ENCODE measurements at places on chromosomes 11 and 22.

GRCh38 chr22:27240298-27241075 is 561.1 kb downstream of the MN1 start:
- DNase-seq = no peak

DNA sequence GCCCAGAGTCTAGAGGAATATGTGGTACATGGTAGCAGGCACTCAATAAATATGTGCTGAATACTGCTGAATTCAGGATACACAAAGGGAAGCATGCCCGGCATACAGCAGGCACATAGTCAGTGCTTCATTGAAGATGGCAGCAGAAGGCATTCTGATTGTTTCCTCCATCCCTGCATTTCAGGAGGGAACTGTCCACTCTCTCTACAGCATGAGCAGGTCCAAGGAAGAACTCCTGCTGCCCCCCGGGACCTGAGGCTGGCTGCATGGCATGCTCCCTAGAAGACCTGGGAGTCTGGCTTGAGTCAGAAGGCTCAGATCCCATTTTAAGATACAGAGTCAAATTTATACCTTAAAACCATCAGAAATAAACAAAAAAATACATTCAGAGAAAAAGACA is 319.3 kb upstream of the NARS2 start:
- DNase-seq = no peak

DNA sequence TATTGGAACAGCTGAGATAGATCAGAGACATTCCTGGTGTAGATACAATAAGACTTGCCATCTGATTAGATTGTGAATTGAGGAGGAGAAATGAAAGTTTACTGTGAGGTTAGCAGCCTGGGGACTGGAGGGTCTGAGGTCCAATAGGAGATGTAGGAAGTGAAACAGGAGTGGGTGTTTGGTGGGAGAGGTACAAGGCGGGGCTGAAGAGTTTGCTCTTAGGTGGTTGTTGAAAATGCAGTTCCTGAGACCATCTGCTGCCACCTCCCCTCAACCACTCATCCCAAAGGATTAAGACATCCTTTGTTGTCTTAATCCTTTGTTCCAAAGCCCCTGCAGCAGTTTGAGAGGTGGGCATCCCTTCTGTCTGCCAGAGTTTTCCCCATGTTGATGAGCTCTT is 14.8 kb downstream of the PIWIL4 start:
- DNase-seq = no peak

GRCh38 chr11:124394408-124394807 is 4.4 kb downstream of the OR8B3 start:
- DNase-seq = no peak

DNA sequence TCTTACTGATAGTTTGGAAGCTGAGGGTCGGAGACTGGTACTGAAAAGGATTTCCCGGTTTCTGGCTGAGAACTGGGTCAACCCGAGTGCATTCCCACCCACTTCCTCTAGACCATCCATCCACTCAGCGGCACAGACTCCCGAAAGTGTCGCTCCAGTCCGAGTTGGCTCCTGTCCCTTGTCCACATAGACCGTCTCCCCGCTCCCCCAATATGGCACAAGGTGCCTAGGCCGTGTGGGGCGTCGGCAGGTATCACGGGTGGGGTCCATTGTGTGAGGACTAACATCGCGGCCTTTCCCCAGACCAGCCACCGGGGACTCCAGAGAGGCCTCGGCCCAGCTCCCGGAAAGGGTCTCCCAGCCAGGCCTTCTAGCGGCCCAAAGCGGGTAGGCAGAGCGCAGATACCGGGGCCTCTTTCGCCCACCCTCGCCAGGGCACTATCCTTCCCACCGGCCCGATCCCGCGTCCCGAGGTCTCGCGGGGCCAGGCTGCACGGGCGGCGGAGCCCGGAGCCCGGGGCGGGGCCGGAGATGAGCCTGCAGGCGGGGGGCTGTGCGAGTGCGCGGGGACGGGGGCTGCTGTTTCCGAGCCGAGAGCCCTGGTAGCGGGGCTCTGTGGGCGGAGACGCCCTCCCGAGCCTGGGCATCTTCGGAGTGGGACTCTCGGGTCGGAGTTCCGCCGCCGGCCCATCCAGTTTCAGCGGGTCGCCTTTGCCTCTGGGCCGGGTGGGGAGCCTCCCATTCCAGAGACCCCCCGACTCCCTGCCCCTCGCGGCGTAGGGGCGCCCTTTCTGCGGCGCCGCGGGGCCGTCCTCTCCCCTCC is 21.1 kb downstream of the SERPINH1 start:
- DNase-seq = peak; percentile 28

DNA sequence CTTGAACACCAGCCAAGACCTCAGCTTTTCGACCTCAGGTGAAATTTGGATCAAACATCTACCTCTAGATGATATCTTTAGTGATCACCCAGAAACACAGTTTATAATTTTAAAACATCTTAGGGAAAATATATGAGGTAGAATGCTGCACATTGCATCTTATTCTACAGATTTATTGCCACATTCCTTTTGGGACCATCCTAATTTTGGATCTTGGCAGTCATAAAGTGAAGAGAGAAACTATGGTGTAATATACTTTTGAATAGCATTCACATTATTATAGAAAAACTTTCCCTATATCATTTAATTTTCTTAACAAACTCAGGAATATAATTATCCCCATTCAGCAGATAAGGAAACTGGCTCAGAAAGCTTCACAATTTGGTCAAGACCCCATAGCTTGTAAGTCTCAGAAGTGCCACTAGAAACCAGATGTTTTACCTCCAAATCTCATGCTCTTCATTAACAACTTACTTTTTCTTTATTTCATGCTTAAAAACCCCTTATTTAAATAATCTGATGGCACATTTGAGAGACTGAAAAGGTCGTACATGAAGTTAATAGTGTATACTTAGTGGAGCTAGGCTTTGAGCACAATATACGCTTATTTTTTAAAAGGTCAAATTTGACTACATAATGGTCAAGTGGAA is 199.2 kb upstream of the CTSC start:
- DNase-seq = no peak

DNA sequence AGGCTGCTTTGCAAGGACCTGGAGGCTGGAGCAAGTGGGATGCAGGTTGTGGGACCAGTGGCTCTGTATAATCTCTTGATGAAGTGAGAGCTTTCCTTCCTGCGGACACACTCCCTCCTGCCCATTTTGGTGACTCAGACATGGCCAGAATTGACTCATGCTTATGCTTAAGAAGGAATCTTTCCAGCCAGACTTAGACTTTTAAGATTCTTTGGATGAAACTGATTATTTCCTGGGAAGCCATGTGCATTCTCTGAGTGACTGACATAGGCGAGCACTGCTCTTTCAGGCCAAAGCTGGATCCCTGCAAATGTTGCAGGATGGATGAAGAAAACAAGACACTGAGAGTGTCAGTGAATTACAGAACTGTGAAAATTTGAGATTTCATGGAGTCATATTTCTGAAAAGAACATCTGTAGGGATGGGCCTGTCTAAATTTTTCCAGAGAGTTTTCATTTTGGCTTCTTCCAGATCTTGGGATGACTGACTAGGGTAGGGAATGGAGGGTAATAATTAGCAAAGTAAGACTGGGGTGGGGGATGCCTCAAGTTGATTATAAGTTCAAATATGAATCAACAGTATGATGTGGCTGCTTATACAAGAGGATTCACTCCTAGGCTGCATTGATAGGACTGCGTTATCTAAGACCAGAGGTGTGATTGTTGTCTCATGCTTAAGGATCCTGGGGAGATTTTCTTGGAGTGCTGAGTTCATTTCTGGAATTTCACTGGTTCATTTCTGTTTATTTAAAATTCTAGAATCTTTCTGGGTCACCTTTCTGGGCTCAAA is 195.8 kb downstream of the HIPK3 start:
- DNase-seq = no peak

DNA sequence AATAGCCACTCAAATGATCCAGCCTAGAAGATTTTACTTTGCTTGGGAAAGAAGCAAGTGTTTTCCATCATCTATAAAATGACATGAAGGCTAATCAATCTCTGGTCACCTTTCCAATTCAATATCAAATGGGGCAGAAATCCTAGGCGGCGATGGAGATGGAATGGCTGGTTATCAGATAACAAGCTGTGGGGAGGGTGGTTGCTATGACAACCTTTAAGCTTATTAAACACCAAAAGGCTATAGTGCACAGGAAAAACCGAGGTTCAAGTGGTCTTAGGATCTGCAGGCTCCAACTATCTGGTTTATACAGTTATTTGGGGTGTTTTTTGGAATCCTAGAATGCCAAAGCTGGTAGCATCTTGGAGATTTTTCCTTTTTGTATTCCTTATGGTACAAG is 13.9 kb upstream of the BSX start:
- DNase-seq = no peak

DNA sequence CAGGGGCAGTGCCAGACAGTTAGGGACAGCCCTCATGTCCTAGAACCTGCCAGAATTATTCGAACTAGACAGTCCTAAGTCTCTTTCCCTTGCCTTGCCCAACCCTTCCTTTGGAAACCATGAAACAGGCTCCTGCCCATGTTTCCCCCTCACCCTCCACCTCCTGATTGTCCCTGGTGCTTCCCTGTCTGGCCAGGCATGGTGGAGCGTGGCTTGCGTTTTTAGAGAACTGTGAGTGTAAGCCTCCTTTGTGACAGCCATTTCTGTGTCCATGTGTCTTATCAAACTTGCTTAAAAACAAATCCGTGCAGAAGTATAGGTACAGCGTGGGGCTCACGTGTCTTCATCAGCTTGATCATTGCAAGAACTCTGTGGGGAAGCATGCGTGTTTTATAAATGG is 54.9 kb downstream of the MPPED1 start:
- no peak for DNase-seq

GRCh38 chr11:103257360-103257759 is 148.1 kb downstream of the DYNC2H1 start:
- no peak for DNase-seq

DNA sequence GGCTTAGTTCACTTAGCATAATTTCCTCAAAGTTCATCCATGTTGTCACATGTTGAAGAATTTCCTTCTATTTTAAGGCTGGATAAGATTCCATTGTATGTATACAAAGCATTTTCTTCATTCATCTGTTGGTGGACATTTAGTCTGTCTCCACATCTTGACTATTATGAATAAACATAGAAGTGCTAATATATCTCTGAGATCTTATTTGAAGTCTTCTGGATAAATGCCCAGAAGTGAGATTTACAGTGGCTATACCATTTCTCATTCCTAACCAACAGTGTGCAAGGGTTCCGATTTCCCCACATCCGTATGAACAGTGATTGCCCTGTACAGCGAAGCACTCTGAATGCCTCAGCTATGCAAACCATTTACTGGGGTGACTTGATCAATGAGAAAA is 6.6 kb upstream of the ZFTA start:
- DNase-seq = no peak

DNA sequence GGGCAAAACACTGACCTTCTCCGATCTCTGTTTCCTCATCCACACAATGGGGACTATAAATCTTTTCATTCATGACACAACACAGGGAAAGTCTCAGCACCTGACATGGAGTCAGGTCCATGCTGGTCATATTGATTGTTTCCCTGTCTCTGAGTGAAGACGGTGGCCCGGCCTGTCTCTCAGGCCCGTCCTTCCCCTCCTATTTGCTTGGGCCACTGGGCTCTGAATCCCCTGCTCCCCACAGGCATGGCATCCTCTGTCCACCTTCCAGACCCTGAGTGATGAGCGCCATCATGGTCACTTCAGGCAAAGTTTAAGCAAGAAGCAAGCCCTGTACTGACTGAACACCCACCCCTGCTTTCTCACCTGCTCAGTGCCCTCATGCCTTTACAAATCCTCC is 113.3 kb upstream of the ALX4 start:
- DNase-seq = no peak

DNA sequence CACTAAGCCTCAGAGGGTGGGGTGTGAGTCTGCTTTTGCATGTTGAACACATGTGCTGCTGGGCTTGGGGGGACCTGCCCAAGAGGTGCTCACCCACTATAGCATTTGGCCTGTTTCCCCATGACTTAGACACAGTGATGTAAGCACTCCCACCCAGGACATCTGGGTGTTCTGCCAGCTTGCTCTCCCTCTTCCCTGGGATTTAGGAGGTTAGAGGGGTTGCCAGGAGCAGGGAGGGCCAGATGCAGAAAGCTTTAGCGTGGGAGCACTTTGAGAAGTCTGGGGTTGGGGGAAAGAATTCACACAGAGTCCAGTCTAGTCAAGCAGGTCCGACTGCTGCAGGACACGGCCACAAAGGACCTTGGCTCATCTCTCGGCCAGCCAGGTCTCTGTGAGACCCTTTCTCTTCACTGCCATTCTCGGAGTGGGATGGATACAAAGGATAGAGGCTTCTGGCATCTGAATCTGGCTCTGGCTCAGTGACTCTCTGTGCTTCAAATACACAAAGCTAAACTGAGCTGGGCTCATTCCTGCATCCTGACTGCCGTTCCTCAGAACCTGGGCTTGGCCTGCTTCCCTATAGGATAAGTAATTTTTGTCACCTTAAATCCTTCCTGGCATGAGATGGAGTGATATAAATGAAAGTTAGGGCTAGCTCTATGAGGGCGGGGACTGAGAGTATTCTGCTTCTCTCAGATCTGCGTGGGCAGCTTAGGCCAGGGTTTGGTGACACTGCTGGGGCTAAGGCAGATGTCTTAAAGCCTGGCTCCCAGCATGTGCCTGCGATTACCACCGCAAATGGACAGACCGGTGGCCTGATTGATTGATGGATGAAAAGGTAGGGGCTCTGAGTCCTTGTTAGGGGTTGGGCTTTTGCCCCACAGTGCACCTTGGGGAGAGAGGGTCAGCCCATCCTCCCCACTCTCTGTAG is 14.5 kb downstream of the USP2 start:
- DNase-seq = no peak

GRCh38 chr11:33694346-33695050 is 6.1 kb downstream of the C11orf91 start:
- DNase-seq = no peak

GRCh38 chr11:10628508-10629236 is 60.2 kb upstream of the LYVE1 start:
- peak; percentile 15 for DNase-seq

GRCh38 chr22:41862530-41863266 is 29.8 kb downstream of the SREBF2 start:
- peak; percentile 64 for DNase-seq

- DNase-seq = no peak
Observed at GRCh38 chr11:95661162-95661561, 128.4 kb downstream of the FAM76B start.

DNA sequence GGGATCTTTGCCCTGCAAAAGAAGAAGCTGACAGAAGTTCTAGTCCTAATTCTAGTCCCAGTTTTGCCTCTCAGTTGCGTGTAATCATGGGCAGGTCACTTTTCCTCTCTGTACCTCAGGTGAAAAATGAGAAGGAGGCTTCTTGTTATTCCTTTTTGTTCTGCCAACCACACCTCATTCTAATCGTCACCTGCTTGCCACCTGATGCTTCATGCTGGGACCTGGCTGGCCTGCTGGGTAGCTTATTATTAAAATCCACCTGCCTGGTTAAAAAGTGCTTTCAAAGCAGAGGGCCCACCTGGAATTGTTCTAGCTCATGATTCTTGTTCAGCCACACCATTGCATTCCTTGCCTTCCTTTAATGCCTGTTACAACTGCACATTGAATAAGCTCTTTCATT is 8.4 kb upstream of the ALG8 start:
- no peak for DNase-seq
